Esophagus squamous epithelium (tissue), 5 donors: ENCODE measurements at places on chromosomes 1 and 21.

DNA sequence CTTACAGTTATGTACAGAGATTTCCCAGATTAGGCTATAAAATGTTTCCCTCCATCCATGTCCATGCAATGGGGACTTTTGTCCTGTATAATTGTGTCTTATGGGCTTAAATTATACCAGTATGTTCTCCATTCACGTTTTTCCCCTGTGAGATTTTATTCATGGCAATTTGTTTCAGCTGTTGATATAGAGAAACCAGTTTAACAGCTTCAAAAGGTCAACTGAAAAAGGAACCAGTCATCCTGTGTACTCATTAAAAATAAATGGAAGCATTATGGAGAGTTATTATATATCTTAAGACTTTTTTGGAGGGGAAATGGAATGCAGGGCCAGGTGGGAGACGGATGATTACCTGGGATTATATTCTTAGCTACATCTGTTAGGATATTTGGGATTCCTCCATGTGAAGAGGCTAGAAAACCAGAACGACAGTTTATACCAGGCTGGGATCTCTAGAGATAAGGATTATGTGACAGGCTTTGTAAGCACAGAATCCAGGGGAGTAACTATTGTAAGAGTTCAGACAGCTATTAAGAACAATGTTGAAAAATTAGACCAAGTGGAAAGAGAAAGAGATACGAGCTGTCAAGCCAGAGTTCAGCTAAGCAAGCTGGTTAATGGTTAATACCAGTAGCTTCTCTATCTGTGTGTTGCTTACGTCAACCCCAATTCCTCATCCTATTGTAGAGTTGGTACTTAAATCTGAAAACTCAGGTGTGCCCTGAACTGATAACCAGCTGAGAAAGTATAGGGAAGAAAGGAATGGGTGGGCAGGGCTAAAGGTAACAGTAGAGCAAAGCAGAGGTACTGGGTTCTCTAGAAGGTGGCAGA lies 12.4 kb upstream of the ZNF697 start:
- DNase-seq = no peak

GRCh38 chr1:212608959-212609700 lies 569 bp downstream of the ATF3 start:
- no peak for DNase-seq

GRCh38 chr1:164605254-164606091 lies 46.5 kb downstream of the PBX1 start:
- no peak for DNase-seq

DNA sequence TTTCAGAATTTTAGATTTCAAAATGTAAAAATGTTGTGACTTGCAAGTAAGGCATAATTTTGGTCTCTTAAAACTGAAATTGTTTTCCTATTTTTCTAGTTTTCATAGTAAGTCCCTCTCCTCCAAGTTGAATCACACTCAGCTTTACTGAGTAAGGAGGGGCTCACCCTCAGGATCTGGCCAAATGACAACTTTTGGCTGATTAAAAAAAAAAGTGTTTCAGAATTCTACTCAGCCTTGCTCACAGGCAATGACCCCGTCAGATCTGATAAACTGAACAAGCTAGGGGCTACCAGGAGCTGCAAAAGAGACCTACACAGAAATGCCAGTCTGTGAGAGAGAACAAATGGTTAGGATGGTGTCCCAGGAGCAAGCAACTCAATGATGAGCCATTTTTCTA lies 159.8 kb downstream of the PBX1 start:
- DNase-seq = no peak

DNA sequence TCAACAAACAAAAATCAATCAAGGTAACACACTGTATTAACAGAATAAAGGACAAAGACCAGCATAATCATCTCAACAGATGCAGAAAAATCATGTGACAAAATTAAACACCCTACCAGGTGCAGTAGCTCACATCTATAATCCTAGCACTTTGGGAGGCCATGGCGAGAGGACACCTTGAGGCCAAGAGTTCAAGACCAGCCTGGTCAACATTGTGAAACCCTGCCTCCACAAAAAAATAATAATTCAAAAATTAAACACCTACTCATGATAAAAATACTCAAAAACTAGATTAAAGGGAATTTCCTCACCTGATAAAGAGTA lies 35.3 kb downstream of the PIK3R3 start:
- DNase-seq = no peak

DNA sequence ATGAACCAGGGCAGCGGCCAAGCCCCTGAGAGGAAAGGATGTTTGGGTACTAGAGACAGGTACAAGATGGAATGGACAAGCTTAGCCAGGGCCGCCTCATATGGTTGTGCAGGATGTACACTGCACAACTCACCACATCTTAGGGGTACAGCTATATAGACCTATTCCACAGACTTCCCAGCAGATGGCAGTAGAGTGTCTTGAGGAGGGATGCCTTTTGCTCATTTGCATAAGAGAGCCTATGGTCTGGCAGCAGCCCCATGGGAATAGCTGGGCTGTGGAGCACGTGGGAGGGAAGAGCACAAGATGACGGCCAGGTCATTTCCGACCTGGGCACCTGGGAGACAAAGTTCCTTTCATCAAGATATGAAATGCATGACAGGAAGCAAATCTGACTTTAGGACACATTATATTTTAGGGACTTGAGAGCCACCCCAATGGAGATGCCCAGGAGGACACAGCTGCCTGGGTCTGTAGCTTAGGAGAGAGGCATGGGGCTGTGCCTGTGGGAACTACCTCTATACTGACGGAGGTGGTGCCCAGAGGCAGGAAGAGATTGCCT lies 215.5 kb downstream of the KCNJ6 start:
- no peak for DNase-seq

DNA sequence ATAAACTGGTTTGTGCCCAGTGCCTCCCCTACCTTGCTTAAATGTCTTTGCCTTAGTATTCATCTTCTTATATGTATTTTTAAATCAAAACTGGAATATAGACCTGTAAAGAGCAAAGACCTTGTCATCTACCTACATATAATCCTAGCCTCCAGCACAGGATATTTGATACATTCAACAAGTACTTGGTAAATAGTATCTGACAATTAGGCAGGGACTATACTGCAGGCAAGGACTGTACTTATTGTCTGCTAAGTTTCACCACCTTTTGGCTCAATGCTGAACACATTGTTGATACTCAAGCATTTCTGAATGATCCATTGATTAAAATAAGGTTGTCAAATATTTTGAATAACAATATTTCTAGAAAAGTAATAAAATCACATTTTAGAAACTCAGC lies 96.4 kb downstream of the PKN2 start:
- DNase-seq = no peak

GRCh38 chr1:248596615-248597014 lies 885 bp downstream of the OR2T10 start:
- DNase-seq = no peak

GRCh38 chr1:55617288-55617982 lies 402.3 kb upstream of the USP24 start:
- DNase-seq = no peak

- DNase-seq = no peak
Measured at GRCh38 chr1:179774566-179774965, 31.5 kb downstream of the FAM163A start.

- DNase-seq = no peak
Measured at GRCh38 chr1:48233666-48234485, 11.4 kb downstream of the SLC5A9 start.

DNA sequence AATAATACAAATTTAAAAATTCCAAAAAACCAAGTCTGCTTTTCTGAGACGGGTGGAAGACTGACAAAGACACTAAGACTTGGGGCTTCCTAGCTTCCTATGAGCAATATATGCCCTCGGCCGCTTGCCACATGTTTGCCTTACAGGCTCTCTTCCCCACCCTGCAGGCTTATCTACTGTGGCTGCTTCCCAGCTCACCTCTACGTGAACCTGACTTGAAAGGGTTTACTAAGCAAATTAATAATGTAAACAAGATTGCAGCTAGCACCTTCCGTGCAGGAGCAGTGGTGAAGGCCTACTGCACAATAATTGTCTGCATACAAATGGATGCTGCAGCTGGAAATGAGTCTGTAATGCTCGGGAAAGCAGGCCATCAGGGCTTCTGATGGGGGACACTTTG lies 152.9 kb upstream of the DAB1 start:
- DNase-seq = no peak

DNA sequence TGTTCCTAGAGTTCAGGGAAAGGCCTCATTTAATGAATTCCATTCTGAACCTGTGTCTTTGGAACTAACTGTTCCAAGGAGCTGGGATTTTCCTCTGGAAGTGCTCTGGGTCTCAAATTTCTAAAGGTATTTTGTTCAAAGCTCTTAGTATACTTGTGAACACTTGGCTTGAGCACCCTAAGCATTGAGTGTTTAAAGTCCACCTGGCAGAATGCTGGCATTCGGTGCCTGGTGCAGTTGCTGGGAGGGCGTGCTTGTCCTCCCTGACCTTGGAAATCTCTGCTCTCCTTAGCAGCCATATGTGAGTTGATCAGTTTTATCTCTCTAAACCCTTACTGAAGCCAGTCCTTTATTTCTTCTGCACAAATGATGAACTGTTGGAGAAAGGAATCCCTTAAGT lies 3.0 kb downstream of the MTARC2 start:
- no peak for DNase-seq

GRCh38 chr1:227728059-227728891 lies 6.8 kb downstream of the JMJD4 start:
- no peak for DNase-seq

DNA sequence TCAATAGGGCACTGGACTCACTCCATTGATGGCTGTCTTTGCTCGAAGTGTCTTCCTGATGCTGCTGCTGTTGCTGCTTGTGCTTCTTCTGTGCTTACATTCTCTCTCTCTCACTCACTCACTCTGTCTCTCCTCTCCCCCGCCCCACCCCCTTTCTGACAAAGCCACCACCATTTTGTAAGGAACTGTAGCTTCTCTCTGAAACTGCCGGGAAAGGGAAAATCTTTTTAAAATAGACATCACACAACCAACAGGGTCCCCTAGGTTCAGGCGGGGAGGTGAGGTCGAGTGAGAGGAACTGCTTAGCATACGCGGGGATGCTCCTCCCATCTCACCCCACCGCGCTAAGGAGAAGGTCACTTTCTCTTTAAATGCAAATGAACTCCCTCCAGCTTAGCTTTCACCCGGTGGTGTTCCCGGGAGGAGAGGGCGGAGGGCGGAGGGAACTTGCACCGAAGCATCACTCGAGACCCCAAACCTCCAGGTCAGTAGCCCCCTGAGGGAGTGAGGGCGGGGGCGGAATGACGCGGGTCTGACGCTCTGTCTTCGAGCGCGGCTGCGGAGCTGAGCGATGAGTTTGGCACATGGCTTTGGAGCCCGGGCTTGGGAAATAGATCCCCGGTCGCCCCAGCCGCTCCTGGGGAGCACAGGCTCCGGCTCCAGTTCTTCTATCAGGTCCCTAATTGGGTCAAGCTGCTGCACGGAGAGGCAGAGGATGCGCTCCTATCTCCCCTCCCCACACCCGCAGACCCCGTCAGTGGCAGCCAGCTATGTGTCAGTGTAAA lies at the start of gene CCDC28B:
Gene CCDC28B, plus strand, starts transcription at position 370 of the 785 bp plus-strand sequence. CDS start 1,341 bp downstream, outside the sequence.
- no peak for DNase-seq

- no peak for DNase-seq
Measured at GRCh38 chr1:226733304-226733703, 5.8 kb downstream of the ITPKB start.

DNA sequence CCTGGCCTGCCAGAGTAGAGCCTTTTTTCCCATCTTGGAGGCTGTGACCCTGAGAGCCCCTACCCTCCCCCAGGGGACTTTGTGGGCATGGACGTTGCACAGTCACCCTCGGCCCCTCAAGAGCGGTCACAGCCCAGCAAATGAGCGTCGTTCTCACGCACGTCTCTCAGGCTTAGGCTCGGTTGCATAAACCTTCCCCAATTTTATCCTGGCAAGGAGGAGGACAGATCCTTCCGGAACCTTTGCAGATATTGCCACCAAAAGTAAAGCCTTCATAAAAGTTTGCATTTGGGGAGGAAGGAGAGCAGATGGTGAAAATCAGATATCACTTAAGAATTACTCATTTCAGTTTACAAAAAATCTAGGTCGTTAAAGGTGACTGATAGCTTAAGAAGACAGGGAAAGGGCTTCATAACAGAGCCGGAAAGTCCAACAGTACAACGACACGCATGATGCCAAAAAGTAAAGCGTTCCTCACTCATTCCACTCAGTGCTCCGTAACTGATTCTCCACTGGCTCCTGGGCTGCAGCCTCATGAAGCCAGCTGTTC lies 29.3 kb downstream of the PDE9A start:
- DNase-seq = no peak
